Esophagus squamous epithelium (tissue), 5 donors: ENCODE measurements at places on chromosomes 6 and 20. TPM values are rescaled to one million over a fixed set of nuclear protein-coding genes. Genes with fewer than 3 reads are reported as not detected.

DNA sequence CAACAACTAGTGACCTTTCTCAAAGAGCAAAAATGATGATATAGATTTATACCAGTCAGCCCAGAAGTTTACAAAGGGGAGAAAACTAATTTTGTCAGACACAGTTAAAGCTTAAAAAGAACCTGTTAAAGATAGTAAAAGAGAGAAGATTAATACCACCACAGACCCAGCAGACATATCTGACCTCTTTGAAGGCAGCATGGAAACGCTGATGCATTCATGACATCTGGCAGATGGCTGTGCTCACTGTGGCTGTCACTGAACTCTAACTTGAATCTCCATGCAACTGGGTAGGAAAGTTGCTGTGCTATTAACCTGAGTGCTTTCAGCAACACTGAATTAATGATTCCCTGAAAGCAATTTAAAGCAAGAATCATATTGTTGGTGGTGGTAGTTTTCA, 159.8 kb upstream of the PRDM1 start:
- no peak for DNase-seq

GRCh38 chr20:63264519-63264918, 8.1 kb upstream of the ARFGAP1 start:
- no peak for DNase-seq

GRCh38 chr6:105452924-105453756, 50.3 kb upstream of the PREP start:
- DNase-seq = no peak

SEC23B gene
- total RNA-seq = 72.3 TPM

CTAGE9 gene
- not detected for total RNA-seq

GSTA2 gene
- not detected for total RNA-seq
